Hypothalamus (tissue), 51 donors: ENCODE measurements at places on chromosomes 16 and 17.
A peak's percentile ranks its signal among the peaks of the same experiment; 100 is the strongest.

DNA sequence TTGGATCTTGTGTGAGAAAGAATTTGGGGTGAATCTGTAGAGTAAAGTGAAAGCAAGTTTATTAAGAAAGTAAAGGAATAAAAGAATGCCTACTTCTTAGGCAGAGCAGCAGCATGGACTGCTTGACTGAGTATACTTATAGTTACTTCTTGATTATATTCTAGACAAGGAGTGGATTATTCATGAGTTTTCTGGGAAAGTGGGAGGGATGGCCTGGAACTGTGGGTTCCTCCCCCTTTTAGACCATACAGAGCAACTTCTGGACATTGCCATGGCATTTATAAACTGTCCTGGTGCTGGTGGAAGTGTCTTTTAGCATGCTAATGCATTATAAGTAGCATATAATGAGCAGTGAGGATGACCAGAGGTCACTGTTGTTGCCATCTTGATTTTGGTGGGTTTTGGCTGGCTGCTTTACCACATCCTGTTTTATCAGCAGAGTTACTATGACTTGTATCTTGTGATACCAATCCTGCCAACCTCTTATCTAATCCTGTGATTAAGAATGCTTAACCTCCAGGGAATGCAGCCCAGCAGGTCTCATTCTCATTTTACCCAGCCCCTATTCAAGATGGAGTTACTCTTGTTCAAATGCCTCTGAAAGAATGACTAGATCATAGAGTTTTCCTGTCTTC is 58.7 kb downstream of the HSD17B2 start:
- DNase-seq: no peak

DNA sequence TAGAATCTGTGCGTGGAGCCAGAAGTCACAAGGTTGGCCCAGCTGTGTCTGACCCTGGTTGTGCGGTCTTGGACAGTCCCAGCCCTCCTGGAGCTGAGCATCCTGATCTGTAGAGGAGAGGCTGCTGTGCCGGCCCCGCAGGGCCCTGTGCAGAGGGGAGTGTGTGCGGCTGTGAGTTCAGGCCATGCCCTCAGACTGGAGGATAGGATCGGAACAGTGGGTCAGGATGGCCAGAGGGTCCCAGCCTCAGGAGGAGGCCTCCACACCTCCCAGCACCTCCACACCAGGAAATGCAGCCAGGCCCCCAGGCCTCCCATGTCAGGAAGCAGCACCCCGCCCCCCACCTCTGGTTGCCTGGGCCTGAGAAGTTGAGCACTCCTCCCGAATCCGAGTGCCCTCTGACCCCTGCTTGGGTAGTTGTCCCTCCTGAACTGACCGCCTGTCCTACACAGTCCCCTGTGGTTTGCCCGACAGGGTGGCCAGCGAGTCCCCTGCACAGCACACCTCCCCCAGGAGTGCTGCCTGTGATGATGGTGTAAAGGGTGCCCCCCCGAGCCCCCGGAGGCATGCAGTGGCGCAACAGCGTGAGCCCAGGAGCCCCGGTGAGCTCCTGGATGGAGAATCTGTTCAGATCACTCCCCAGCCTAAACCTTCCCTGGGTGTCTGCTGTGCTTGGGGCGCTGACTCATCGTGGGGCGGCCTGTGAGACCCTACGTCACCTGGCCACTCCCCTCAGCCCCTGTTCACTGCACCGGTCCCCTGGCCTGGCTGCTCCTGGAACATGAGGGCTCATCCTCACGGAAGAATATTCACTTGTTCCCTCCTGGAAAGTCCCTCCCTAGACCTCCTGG is 285.2 kb downstream of the SEC14L1 start:
- no peak for DNase-seq

GRCh38 chr16:59690216-59690615 is 956.1 kb upstream of the GOT2 start:
- DNase-seq: no peak

GRCh38 chr16:66735891-66736290 is 15.5 kb downstream of the DYNC1LI2 start:
- DNase-seq: no peak

DNA sequence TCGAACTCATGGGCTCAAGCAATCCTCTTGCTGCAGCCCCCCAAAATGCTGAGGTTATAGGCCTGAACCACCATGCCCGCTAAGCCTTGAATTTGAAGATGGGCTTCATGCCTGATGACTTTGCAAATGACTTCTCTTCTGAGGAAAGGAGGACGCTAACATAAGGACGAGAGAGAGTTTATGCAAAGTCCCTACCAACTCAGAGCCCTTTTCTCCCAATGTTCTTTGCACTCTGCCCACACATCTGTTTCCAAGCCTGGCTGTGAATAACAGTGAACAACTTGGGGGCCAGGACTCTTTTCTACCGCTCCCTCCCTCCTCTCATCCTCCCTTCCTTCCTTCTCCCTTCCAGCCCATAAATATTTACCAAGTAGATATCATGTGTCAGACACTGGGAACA is 8.5 kb upstream of the NPIPB2 start:
- DNase-seq: no peak

DNA sequence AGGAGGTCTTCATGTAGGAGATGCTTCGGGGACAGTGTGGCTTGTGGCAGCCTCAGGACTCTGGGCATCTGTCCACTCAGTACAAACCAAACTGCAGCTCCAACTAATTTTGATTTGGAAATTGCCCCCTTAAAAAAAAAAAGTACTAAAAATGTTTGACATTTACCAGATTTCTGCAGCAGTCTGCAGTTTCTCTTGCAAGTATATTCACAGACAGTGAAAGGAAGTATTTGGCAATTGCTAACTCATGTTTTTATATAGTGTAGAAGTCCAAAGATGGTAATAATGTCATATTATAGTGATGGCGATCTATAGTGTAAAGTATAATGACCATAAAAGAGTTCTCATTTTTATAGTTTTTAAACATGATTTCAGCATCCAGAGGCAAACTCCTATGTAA is 218.6 kb downstream of the PRKCA start:
- DNase-seq: no peak

GRCh38 chr17:7888184-7888920 is at the start of gene CHD3:
Gene CHD3, plus strand, starts transcription at chr17:7888789. Its CDS starts 212 bp downstream, at chr17:7889001.
- DNase-seq: no peak

DNA sequence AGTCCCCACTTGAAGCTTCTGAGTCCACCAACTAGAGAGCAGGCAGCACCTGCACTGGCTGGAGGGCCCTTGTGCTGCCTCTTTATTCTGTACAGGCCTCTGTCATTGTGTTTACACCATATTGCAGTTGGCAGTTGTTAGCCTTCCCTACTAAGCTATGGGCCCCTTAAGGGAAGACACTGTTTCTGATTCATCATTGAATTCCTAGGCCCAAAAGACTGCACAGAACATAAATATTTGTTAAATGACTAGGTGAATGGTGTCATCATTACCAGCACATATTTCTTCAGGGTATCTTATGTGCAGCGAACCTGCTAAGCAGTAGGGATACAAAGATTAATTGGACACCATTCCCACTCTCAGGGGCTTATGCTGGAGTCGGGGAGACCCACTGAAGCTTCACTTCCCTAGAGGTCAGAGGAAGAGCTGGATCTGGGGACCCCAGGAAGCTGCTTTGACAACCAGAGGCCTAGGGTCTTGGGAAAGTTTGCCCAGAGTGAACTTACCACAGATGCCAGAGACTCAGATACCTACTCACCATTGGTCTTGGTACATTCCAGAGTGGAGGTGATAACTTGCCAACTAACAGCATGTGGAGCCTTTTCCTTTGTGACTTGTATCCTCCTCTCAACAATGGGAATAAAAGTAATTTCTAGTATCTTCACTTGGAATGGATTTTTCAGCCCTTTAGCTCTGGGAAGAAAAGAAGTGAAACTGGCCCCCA is 28.7 kb upstream of the DDX52 start:
- no peak for DNase-seq

DNA sequence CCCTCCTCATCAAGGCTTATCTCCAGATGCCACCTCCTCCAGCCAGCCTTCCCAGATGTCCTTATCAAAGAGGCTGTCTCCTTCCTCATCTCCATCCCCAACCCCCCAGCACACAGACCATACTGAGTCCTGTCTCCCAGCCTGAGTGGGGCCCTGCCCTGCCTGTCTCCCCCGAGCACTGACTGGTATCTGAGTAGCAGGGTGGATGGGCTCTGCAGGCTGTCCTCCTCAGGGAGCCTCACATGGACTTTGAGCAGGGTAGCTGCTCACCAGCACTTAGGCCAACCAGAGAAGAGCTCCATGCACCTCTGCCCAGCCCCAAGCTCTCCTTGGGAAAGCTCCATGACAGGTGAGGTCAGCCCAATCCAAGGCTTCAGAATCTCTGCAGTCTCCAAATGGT is 20.0 kb upstream of the ITGA3 start:
- no peak for DNase-seq

- DNase-seq: no peak
Measured at GRCh38 chr16:31458073-31458843, 1.0 kb upstream of the ARMC5 start.

DNA sequence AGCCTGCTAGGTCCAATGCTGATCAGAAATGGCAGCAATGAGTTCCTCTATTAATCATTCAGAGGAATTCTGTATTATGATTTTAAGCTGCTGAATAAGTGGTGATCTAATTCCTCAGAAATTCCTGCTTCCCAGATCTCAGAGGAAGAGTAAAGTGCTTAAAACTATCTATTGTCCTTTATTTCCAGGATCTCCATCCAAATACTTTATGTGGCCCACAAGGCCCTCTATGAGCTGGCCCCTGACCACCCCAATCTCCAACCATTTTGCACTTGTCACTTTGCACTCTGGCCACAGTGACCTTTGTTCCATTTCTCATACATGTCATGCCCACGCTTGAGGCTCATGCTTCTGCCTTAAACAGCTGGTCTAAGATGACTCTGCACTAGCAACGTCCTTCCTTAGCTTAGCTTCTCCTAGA is 93.7 kb downstream of the CA10 start:
- no peak for DNase-seq

GRCh38 chr17:73697872-73698271 is 53.6 kb upstream of the SDK2 start:
- no peak for DNase-seq

GRCh38 chr16:87801679-87802259 is 36.0 kb upstream of the KLHDC4 start:
- DNase-seq: no peak

DNA sequence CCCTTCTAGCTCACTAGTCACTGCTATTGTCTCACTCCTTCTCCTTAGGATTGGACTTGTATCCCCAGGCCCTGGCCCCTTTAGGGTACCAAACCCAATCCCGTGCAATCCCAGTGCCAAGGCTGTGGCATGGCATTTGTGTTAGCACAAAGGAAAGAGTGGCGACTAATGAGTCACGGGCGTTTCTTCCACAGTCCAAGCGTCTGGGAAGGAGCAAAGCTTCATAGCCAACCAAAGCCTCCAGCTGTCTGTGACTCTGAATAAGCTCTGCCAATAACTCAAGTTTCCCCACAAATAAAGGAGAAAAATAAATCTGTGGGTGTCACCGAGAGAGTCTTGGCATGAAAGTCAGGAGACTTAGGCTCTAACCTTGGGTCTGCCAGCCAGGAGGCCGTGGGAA is 54.6 kb upstream of the COX10 start:
- no peak for DNase-seq

DNA sequence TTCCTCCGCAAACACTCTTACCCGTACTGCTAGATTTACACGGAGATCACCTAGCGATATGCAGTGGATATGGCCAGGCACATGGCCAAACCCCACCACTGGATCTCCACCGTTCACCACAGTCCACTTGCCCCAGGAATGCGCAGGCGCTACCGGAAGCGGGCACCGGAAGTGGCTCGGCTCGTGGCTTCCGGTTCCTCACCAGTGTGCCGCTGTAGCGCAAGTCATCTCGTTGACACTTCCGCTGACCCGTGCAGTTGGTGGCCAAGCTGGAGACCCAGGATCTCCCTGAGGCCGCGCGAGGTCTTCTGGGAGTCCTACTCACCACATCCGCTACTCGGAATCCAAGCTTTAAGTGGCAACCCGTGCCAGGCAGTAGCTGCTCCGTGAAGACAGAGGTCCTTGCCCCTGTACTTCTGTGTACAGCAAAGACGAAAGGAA is 11.5 kb downstream of the ZNF597 start:
- DNase-seq: peak; percentile 19
